DMS 273 treated with DMSO at 0.1 percent for 48 hours (cell line): ENCODE measurements at places on chromosomes 2 and 18.

- no peak for DNase-seq
These were observed 9.6 kb downstream of the PPP1R1C start for GRCh38 chr2:181995289-181995688.

DNA sequence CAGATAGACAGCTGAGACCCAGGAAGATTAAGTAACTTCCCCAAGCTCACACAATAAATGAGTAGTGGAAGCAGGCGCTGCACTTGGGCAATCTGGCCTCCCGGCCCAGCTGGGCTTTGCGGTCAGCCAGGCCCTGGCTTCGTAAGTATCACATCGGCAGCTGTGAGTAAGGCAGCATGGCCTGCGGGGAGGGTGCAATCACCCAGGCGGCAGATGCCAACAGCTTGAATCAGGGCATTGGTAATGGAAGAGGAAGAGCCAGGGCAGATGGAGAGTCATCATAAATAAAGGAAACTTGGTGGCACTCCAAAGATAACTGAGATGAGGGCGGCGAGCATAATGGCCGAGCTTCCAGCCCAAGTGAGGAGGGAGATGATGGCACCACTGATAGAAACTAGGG is 217.9 kb upstream of the PID1 start:
- DNase-seq = peak; percentile 71

DNA sequence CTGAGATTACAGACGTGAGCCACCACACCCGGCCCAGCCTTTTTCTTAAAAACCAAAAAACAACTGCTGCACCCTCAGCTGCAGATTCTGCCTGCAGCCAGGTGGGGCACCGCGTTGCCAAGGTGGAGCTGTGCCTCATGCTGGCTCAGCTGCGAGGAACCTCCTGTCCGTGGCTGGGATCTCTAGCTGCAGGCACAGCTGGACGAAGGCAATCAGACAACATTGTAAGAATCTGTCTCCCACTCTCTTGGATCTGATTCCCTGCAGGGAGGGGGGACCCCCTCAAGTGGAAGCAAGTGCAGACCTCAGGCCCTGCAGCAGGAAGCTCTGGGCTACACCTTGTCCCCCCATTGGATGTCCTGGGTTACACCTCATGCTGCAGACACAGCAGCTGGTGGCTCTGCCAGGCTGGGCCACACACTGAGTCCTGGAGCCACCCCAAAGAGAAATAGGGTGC is 24.1 kb downstream of the CIDEA start:
- DNase-seq = no peak

DNA sequence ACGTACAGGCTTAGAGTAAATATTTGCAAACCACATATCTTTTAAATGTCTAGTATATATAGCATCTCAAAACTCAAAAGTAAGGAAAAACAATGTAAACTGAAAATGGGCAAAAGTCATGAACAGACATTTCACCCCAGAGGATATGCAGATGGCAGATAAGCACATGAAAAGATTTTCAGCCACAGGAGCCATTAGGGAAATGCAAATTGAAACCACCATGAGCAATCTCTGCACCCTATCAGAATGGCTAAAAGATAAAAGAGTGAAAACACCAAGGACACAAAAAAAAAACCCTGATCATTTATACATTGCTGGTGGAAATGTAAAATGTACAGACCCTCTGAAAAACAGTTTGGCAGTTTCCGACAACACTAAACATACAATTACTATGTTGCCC is 292.7 kb downstream of the ZNF516 start:
- no peak for DNase-seq

GRCh38 chr2:168529054-168529833 is 73.2 kb downstream of the CERS6 start:
- DNase-seq = no peak

- DNase-seq = no peak
These were observed 397.4 kb upstream of the SALL3 start for GRCh38 chr18:78582181-78582709.

DNA sequence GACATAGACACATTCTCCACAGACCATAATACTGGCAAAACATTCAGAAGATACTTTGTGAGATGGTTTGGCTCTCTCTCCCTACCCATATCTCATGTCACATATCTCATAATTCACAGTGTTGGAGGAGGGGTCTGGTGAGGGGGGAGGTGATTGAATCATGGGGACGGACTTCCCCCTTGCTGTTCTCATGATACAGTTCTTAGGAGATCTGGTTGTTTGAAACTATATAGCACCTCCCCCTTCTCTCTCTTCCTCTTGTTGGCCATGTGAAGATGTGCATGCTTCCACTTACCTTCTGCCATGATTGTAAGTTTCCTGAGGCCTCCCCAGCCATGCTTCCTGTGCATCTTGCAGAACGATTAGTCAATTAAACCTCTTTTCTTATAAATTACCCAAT is 61.1 kb downstream of the HK2 start:
- no peak for DNase-seq

DNA sequence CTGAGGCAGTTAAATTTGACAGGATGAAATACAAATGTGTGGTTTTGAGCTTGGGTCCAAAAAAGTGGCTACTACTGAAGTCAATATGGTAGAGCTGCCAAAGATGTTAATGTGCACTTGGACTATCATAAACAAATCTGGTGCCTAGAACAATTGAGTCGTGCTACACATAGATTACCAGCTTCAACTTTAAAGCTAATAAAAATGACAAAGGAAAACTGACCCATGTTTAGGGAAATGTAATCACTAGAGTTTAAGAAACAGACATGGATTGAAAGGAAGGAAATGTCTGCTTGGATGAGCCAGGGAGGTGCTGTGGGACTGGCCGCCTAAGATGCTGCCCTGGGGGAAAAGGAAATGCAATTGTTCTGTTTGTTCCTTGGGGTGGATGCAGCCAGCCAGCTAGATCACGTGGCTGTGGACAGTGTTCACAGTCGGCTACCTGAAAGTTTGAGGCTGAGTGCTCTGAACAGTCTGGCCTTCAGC is 36.6 kb downstream of the CYB5A start:
- DNase-seq = no peak

DNA sequence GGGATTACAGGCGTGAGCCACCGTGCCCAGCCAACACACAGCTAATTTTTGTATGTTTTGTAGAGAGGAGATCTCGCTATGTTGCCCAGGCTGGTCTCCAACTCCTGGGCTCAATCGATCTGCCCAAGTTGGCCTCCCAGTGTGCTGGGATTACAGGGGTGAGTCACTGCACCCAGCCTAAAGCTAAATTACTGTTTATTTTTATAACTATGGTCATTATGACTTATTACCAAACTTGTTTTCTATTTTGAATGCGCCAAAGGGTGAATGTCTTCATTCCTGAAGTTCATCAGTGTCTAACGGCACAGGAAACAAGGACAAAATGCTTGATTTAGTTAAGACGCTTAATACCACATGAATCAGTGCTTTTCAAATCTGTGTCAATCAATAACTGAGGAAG is 38.9 kb upstream of the GREB1L start:
- DNase-seq = no peak

DNA sequence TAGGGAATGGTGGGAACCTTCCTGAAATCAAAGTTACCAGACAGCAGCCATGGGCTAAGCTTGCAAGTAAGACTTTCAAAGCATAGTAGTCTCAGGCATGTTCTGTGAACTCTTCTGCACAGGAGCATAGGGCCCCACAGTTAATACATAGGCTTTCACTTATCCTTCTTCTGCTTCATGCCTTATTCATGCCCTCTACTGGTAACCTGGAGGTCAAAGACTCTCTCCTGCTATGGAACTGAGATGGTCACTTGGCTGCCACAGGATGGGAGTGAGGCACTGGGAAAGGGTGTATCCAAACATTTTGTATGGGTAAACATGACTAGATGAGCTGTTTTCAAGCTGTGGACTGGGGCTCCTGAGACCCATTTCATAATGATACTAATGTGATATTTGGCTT is 49.1 kb upstream of the ZNF638 start:
- DNase-seq = no peak

- no peak for DNase-seq
These were observed at the start of gene NEU2 for GRCh38 chr2:233032551-233033320. NEU2 (plus strand) TSS chr2:233032672; CDS start chr2:233032672, 0 bp downstream.

- DNase-seq = no peak
These were observed 75.9 kb upstream of the LCLAT1 start for GRCh38 chr2:30371028-30371689.

DNA sequence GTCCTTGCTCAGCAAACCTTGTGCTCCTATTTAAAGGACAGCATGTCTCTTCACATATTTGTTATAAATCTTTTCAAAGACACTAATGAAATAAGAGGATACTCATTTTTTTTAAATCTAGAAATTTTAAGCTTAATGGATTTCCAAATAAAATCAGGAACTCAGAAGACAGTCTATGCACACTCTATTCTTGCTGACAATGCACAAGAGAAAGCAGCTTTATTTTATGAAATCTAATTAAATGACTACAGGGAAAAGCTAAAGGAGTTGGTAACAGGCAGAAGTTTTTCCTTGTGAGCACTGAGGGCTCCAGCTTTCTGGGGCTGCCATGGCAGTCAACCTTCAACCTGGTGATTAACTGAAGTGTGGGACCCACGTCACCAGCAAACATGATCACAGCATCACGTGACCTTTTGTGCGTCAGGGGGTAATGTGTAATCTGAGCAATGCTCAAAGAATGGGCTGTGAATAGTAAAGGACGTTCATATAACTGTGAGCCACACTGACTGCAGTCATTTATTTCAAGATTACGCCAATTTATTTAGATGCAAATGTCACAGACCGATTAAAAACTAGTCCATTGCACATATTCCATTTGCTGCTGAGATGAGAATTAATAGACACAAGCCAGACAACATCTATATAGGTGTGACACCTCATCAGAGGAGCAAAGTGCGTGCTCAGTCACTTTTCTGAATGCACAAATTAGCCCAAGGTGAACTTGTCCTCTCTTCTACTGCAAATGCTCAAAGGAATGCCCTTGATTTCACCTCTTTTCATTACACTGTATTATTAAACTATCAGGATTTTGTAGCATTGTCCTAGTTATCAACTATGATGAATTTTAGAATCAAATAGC is 11.6 kb upstream of the DNER start:
- DNase-seq = no peak

- DNase-seq = no peak
These were observed 161.6 kb downstream of the RDH14 start for GRCh38 chr2:18398833-18399232.

GRCh38 chr2:235859651-235860050 is 308.5 kb downstream of the GBX2 start:
- DNase-seq = no peak

DNA sequence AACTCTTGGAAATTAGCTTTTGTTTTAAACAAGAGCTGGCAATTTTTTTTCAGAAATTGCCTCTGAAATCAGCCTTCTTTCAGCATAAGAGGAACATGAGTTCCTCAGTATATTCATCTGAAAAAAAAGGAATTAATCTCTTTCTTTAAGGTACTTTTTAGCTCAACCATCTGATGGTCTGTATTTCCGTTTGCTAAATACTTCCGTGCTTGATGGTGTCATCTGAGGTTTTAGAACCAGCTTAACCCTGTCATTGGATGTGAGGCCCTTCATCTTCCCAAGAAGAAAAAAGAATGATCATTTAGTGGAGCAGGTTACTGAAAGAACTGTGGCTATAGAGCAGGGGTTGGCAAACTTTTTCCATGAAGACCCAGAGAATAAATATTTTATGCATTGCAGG is 175.0 kb downstream of the TRABD2A start:
- no peak for DNase-seq

DNA sequence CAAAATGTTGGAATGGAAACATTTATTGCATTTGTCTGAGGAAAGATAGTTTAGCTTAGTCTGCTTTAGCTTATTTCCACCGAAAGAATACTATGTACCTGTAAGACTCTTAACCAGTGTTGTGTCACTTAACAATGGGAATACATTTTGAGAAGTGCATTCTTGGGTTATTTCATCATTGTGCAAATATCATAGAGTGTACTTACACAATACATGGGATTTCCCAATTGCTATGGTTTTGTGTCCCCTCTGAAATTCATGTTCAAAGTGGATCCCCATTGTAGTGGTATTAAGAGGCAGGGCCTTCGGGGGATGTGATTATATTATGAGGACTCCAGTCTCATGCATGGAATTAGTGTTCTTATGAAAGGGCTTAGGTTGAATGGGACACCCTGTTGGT is 249.4 kb upstream of the UBE2E3 start:
- DNase-seq = no peak

- no peak for DNase-seq
These were observed 7.5 kb upstream of the MOCOS start for GRCh38 chr18:36179562-36180355.

DNA sequence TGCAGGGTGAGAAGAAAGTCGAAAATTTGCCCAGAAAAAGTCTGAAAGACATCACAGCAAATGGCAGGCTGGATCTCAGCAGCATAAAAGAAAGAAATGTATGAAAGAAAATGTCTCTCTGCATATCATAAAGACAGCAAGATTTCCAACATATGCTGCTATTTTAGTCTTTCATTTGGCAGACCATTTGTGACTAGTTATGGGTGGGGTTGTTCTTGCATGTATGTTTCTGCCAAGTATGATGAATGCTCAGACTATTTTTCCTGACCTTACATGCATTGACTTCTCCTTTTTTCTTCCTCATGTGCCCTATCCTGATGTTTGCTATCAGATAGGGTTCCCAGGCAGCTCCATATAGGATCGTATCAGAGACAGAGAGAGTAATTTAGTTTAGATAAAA is 58.5 kb upstream of the PARD3B start:
- DNase-seq = no peak

DNA sequence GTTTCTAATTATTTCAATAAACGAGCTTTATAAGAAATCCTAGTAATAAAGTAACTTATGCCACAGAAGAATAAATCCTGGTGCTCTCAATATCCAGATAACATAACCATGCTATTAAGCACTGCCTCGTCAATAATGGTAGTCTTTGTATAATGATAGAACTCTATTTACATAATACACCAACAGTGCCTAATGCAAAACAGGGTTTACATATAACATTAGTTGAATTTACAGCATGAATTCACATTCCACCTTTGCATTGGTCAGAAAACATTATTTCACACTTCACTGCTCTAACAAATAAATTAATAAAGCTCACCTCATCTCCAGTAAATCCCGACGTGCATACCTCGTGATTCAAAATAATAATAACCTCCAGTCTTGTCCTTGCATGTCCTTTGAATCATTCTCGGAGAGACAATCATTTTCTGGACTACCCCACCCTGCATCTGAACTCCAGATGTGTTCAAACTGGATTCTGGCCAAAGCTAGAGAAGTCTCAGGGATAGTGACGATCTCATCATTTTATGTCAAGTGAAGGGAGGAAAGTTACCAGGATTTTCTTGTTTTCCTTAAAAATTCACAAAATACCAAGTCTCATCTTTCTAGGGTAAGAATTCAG is 189.2 kb downstream of the NCKAP5 start:
- no peak for DNase-seq

- no peak for DNase-seq
These were observed 58.2 kb upstream of the TFCP2L1 start for GRCh38 chr2:121343191-121343590.

- DNase-seq = no peak
These were observed 115.4 kb downstream of the ACAA2 start for GRCh38 chr18:49697757-49698524.

GRCh38 chr2:237727363-237727762 is 71.2 kb upstream of the RBM44 start:
- DNase-seq = no peak

- no peak for DNase-seq
These were observed 123.2 kb upstream of the LINC00305 start for GRCh38 chr18:64271975-64272659.

GRCh38 chr2:175476948-175477347 is 295.4 kb upstream of the ATP5MC3 start:
- no peak for DNase-seq
